ENCODE measurements at places on chromosomes 1 and 21. TPM values are rescaled to one million over a fixed set of nuclear protein-coding genes. Genes with fewer than 3 reads are reported as not detected.

DNA sequence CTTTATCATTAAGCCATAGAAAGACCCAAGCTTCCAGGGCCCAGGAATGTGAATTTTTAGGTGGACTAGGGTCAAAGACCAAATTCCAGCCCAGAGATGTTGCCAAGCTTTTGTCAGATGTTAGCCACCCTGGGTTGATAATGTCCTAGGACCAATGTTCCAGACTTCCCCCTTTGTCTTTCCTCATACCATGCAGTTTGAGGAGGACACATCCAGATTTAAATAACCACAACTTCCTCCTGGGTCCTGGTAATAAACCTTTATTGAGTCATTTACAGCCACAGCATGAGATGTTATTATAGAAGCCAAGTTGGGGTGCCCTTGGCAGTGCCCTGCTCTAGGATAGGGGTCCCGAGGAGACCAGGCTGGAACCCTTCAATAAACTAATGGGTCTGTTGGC is 5.9 kb downstream of the TNR start:
- no peak for DNase-seq

Gene GIPC2
- total RNA-seq, result not detected

DNA sequence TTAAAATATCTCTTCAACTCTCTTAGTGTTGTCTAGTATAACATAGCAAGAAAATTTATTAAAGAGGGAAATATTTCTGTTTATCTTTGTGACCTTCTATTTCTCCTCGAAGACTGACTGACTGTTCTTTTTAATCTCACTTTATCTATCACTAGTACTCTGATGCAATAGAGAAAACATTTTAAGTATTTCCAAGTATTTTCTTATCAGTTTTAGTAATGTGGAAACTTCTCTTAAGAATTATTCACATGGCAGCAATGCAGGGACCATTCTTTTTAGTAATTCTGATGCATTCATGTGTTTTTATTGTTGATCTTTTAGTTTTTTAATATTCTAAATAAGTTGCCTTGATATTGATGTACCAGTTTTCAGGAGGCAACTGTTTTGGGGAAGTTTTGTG is 115.7 kb downstream of the NEK7 start:
- DNase-seq, result no peak

GRCh38 chr1:165580931-165581871 is 37.4 kb downstream of the LRRC52 start:
- DNase-seq, result peak; percentile 22

All from MCF 10A (cell line).